ENCODE measurements at places on chromosomes 3 and 15.

GRCh38 chr3:14200841-14201240 lies 22.2 kb downstream of the LSM3 start:
- DNase-seq = no peak

DNA sequence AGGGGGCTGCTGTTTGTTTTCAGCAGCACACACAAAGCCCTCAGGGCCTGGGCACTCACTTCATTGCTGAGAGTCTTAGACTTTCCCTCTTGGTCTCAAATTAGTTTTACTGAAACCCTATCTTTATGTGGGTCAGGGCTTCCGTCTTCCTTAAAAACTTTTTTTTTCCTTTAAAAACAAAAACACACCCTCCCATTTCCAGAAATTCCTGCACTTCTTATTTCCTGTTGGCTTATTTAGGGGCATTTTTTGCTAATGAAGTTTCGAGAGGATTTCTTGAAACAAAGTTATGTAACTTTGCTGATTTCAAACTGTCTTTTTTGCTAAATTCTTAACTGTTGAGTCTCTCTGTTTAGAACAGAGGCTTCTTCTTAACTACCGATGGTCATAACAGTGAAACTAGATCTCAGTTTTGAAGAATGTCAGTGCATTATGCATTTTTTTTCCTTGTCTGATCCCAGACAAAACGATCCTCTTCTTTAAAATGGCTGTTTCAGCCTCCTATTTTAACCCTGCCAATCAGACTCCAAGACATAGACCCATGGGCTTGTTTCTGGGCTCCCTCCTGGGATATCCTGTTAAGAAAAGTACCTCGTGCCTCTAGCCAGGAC lies 23.3 kb downstream of the ANAPC13 start:
- no peak for DNase-seq

- no peak for DNase-seq
Observed at GRCh38 chr3:172236771-172237742, 197.7 kb downstream of the FNDC3B start.

- DNase-seq = no peak
Observed at GRCh38 chr3:150744919-150745211, 18.1 kb downstream of the SIAH2 start.

- DNase-seq = no peak
Observed at GRCh38 chr3:73719861-73720260, 95.1 kb upstream of the PDZRN3 start.

GRCh38 chr15:36753173-36753572 lies 173.7 kb downstream of the CDIN1 start:
- DNase-seq = no peak

- no peak for DNase-seq
Observed at GRCh38 chr3:52530918-52531826, 2.5 kb downstream of the NT5DC2 start.

DNA sequence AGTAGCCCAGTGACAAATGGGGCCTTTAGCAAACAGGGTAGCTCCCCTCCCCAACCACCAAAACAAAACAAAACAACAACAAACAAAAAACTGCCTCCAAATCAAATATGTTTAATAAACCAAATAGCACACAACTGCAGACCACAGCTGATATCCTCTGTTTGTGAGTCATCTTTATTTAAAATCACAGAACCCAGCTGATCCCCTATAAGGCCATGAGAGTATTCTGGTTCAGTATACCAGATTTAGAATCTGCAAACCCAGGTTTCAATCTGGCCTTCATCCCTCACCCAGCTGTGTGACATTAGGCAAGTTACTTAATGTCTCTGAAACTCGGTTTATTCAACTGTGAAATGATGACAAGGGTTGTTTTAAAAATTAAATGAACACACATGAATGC lies 124.5 kb downstream of the SUCLG2 start:
- no peak for DNase-seq

DNA sequence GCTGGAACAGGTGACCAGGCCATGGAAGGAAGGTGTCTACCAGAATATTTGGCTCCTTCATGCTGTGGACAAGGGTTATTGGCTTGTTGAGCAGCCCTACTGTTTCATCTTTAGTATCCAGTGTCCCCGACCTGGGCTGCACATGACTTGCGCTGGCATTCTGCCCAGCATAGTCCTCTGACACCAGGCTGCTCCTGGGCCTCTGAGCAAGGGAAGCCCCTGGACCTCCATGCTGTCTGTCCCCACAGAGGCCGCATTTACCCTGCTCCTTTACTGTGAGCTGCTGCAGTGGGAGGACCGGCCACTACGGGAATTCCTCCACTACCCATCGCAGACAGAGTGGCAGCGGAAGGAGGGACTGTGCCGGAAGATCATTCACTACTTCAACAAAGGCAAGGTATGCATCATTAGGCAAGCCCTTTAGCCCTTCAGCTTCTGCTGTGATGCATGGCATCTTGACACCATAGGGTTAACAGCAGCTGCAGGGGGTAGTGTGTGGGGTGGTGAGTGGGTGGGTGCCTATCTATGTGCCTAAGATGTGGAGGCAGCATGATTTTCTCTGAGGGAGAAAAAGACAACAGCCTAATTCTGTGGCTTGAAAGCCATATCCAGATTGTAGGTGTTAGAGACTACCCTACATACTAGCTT lies 44.0 kb upstream of the MANF start:
- DNase-seq = no peak

- DNase-seq = no peak
Observed at GRCh38 chr15:101664303-101664913, 12.2 kb upstream of the TM2D3 start.

All from stimulated activated CD8-positive, alpha-beta memory T cell treated with anti-CD3 and anti-CD28 coated beads, Interleukin-15, amount 100 ng/mL, for 4 hours (primary cell).